ENCODE measurements at places on chromosomes 6 and 20.

DNA sequence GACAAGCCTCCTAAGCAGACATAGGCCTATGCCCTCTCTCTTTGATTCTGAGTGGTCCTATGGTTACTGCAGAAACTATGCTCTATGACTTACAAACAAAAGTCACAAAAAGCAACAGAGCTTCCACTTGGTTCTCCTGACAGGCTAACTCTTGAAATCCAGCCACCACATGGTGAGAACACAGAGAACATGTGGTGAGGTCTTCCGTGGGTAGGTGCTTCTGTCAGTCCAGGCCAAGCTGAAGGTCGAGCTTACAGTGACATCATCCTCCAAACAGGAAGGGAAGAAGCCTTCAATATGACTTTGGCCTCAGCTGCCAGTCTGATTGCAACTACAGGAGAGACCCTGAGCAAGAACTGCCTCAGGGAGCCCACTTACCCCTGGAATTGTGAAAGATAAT is 265.5 kb downstream of the TBX18 start:
- DNase-seq = no peak

DNA sequence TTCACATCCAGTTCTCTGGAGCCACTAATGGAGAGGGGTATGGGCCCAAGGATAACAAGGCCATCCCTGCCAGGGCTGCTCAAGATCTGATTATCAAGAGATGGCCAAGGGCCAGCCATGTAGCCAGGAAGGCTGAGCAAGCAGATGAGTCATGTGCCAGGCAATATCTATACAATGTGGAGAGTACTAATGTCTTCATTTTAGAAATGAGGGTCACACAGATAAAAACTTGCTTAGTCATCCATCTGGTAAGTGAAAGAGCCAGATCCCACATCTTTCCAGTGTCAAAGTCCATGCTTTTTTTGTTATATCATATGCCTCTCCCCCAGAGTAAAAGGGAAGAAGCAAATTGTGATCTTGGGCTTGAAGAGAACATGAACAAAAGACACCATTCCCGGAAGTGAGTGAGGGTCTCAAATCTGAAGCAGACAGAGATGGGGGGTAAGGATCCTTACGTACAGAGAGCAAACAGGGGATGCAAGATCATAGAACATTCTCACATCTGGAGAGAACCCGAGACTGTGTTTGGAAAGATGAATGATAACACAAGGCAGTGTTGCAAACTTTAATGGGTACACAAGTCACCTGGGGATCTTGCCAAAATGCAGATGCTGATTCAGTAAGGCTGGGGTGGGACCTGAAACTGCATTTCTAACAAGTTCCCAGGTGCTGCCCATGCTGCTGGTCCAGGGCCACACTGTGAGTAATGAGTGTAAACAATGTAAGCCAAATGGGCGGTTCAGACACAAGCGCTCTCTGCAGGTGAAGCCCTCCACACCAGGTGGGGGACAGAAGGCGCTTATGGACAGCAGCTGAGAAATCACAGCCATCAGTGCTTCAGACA is 20.0 kb upstream of the GSTA3 start:
- peak; percentile 13 for DNase-seq

GRCh38 chr20:38727607-38728190 is 3.4 kb downstream of the SLC32A1 start:
- no peak for DNase-seq

DNA sequence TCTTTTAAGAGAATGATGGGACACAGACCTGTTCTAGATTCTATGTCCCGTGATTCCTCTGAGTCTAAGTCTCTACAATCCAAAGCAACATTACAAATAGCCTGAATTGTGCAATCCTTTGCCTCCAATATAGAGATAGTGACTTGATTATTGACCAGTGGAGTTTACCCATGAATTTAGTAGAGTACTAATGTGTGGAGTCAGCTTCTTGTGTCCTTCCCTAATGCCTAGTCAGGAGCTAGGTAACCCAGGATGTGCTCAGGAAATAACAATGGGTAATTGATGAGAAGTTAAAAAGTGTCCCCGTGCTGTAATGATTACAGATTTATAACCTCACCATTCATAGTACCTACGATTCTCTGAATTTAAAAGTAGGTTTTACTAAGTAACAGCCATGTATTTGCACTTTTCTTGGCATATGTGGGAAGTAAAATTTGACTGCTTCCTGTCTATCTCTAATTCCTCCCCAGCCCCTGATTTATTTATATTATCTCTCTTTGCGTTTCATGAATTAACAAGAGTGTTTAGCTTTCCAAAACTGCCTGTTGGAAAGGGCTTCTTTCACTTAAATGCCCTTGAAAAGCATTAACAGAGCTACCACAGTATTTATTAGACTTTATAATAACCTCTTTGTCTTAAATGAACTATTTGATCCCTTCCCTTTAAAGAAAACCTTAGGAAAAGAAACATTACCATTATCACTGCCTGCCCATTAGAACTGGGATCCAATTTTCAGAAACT is 30.5 kb downstream of the NEDD9 start:
- no peak for DNase-seq

GRCh38 chr6:29637247-29637646 is 4.3 kb upstream of the GABBR1 start:
- no peak for DNase-seq
